Stomach (tissue), 19 donors: ENCODE measurements at places on chromosomes 2 and 18. TPM values are rescaled to one million over a fixed set of nuclear protein-coding genes. Genes with fewer than 3 reads are reported as not detected.
A peak's percentile ranks its signal among the peaks of the same experiment; 100 is the strongest.

The RAB17 gene
- total RNA-seq: 25.6 TPM

The IL1RN gene
- not detected for total RNA-seq

The INHA gene
- total RNA-seq: 1.8 TPM

The RANBP2 gene
- total RNA-seq: 156 TPM

The EMILIN2 gene
- 120 TPM for total RNA-seq

The SGO2 gene
- total RNA-seq: 1.0 TPM

DNA sequence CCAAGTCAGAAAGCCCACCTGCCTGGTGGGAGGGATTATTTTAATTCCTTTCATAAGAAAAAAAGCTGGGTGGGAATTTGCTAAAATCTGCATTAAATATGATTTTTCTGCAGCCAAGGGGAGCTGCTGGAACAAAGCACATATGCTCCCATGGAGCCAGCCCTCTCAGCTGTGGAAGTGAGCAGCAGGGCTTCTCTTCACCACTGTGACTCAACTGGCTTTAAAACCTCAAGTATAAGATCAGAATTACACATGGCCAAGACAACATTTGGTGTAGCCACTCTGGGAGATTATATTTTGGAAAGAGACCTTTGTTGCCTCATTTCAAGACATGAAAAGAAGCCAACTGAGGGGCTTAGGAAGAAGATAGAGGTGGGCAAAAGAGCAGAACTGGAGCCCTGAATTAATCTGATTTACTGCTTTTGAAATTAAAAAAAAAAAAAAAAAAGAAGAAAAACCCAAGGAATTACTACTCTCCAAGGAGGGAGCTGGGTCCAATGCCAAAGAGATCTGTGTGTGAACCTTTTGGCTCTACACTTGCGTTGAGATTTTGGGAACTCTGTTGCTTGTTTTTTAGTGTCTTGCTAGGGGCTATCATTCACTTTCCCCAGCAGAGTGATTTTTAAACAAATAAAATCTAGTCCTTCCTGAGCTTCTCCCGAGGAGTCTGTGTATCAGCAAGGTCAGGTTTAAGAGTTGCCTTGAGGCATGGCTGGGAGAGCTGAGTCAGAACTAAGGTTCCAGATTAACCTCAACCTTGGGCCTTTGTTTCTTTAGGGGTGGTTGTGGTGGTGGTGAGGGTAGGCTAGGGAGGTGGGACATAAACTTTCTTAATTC lies 6.0 kb downstream of the LHCGR start:
- DNase-seq: no peak

- no peak for DNase-seq
Measured at GRCh38 chr18:46302528-46303485, 198.6 kb downstream of the HAUS1 start.

DNA sequence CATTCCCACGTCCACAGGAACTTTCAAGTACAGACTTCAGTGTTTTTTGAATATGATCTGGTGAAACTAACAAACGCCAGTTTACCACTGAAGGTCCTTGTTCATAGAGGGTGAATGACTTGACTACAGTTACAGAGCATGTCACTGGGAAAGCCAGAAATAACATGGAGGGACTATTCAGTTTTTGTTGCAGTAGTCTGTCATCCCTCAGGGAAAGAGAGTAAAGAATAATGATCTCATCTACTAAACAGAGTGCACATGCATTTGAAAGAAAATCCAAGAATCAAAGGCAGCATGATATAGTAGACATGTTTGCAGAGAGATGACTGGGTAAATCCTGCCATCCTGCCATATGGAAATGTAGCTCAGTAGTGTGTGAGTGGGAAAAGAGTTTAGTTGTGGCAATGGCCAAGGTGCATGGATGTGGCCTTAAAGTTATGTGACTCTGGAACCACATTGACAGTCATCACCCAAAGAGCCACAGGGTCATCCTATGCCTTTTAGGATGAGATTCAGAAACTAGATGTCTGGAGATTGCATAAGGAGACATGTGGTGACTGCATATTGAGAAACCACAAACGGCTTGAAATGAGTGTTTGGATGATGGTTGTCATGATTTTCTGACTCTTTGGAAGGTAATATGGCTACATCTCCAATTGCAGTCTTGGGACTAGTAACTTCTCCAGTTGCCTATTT lies 125.3 kb upstream of the ZEB2 start:
- no peak for DNase-seq

GRCh38 chr2:86221066-86221684 lies 21.9 kb downstream of the MRPL35 start:
- DNase-seq: peak; percentile 64

DNA sequence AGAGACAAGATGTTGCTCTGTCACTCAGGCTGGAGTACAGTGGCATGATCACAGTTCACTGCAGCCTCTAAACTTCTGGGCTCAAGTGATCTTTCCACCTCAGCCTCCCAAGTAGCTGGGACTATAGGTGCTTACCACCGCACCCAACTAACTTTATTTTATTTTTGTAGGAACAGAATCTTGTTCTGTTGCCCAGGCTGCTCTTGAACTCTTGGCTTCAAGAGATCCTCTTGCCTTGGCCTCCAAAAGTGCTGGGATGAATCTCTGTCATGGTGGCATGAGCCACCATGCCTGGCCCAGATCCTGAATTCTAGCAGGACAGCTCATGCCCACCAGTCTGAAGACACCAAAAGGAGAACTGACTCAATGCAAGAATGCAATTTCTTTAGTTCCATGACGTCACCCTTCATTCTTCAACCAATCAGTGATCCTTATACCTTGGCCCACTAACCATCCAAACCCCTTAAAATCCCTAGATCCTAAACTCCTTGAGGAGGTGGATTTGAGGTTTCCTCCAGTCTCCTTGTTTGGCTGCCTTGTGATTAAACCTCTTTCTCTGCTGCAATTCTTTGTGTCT lies 25.6 kb upstream of the CXXC1 start:
- no peak for DNase-seq

GRCh38 chr2:31197166-31197565 lies 20.1 kb downstream of the CAPN14 start:
- no peak for DNase-seq

GRCh38 chr18:76972846-76973519 lies 150.6 kb downstream of the ZNF236 start:
- DNase-seq: peak; percentile 44

DNA sequence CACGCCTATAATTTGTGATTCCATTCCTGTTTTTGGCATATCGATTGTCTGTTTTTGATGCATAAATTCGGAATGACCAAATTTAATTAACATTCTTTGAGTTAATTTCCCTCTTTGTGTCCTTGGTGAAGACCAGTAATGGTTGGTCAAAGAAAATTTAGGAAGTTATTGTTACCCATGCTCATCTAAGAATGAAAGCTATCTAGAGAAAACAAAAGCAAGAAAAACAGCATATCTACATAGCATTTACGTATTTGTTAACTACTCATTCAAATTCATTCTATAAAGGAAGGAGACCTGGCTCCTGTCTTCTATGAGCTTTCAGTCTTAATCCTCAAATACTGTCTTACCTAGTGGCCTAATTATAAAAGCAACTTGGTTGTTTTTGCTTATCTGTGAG lies 59.2 kb upstream of the CHST9 start:
- DNase-seq: no peak

GRCh38 chr18:814300-815084 lies 2.5 kb upstream of the YES1 start:
- DNase-seq: no peak

DNA sequence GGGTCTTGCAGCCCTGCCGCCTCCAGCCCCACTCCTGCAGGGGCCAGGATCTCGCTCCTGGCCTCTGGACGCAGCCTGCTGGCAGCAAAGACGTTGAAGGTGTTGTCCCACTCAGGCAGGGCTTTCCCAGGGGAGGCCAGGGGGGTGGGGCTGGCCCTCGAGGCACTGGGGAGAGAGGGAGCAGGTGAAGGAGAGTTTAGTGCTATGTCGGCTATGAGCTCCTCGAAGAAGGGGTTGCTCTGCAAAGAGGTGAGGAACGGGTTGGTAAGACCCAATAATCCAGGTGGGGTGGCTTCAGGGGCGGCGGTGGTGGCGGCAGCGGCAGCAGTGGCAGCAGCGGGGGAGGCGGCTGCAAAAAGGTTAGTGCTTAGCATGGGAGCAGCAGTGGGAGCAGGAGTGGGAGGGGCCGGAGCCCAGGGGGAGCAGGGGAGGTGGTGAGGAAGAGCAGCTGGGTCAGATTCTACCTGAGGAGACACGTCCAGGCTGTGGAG lies 9.7 kb upstream of the SFXN5 start:
- no peak for DNase-seq

DNA sequence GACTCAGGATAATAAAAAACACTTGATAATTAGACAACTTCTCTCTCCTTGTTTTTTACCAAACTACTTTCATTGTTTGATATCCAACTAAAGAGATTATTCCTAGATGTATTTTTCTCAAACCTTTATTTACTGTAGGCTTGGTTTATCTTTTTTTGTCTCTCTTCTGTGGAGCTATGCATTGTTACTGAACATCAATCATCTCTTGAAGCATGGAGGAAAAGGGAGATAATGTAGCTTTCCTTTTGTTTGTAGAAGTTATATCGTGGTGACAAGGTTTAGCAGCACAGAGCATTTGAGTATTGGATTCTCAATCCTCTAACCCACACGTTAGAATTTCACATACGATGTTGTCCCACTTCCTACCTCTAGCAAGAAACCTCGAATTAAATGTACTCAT lies 41.7 kb downstream of the SMCHD1 start:
- no peak for DNase-seq

DNA sequence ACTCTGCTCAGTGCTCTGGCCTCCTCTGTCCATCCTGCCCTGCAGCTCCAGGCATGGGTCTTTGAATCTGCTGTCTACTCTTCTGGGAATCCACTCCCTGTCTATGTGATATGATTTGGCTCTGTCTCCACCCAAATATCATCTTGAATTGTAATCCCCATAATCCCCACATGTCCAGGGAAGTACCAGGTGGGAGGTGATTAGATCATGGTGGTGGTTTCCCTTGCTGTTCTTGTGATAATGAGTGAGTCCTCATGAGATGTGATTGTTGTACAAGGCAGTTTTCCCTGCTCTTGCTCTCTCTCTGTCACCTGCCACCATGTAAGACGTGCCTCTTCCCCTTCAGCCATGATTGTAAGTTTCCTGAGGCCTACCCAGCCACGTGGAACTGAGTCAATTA lies 881.8 kb upstream of the ID2 start:
- DNase-seq: no peak

DNA sequence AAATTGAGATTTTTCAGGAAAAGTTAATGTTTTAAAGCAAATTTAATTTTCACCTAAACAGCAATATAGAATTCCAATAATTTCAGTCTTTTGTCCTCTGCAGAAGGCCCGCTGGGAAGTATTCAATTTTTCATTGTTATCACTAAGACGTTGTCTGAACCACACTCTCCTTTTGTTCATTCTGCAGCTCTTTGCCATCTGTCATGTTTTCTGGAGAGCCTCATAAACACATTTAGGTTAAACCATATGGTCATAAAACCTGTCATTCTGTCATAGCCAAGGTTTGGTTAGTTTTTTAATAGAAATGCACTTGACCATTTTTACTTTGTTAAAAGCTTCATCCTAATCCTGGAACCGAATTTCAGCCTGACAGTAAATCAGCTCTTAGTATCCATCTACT lies 54.0 kb upstream of the PGAP1 start:
- DNase-seq: no peak
